ENCODE measurements at places on chromosomes 5 and 9. TPM values are rescaled to one million over a fixed set of nuclear protein-coding genes. Genes with fewer than 3 reads are reported as not detected.

GRCh38 chr9:5449521-5450358, 602 bp upstream of the CD274 start:
- ATAC-seq, result peak; percentile 18

DNA sequence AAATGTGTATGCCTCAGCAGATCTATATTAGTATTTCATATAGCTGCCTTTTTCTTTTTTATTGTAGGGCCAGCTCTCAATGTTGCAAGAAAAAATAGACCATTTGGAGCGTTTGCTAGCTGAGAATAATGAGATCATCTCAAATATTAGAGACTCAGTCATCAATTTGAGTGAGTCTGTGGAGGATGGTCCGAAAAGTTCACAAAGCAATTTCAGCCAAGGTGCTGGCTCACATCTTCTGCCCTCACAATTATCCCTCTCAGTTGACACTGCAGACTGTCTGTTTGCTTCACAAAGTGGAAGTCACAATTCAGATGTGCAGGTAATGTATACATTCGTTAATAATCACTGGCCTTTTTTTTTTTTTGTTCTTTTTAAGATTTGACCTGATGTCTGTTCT, 23.7 kb downstream of the MAN2A1 start:
- no peak for ATAC-seq

DNA sequence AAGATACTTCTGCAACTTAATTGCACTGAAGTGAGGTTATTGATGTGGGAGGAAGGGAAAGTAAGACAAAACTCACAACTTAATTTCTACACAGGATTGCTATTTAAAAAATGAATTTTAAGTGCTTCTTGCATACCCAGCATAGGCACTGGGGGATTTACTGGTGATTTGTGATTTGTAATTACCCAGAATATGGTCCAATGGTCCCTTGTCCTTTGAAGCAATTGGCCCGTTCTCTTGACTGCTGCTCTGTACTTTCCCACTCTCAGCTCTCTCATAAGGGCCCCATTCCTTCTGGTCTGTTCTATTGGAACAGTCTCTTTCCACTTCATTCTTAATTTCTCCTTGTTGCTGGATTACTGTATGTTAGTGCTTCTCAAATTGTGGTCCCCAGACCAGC, 75.4 kb upstream of the SPATA31D4 start:
- no peak for ATAC-seq

- no peak for ATAC-seq
These were observed 231.3 kb downstream of the RFK start for GRCh38 chr9:76162751-76163500.

GRCh38 chr9:3894772-3895171, 369.0 kb upstream of the RFX3 start:
- ATAC-seq, result no peak

GRCh38 chr5:154063372-154063771, 24.6 kb downstream of the MFAP3 start:
- no peak for ATAC-seq

- ATAC-seq, result peak; percentile 36
These were observed 472 bp downstream of the FBXO4 start for GRCh38 chr5:41925555-41925951.

Gene PCDHB12
- not detected for total RNA-seq

Gene SLC24A2
- total RNA-seq, result not detected

Gene MARCOL
- total RNA-seq, result not detected

Gene SDHA
- 132 TPM for total RNA-seq
